ENCODE measurements at places on chromosomes 11 and 22.

- DNase-seq: no peak
These were observed 31.8 kb downstream of the FAM118A start for GRCh38 chr22:45341498-45341897.

- no peak for DNase-seq
These were observed 38.5 kb upstream of the FJX1 start for GRCh38 chr11:35579557-35580396.

DNA sequence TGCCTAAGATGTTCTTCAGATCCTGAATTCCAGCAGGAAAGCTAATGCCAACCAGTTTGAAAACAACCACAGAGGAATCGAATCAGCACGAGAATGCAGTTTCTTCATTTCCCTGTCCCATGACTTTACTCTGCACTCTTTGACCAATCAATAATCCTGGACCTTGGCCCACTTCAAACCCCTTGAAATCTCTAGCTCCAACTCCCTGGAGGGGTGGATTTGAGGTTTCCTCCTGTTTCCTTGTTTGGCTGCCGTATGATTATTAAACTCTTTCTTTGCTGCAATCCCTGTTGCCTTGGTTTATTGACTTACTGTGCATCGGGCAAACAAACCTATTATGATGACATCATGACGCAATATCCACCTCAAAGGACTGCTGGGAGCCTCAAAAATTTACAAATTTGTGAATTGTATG lies 109.3 kb downstream of the FBXO7 start:
- DNase-seq: no peak

DNA sequence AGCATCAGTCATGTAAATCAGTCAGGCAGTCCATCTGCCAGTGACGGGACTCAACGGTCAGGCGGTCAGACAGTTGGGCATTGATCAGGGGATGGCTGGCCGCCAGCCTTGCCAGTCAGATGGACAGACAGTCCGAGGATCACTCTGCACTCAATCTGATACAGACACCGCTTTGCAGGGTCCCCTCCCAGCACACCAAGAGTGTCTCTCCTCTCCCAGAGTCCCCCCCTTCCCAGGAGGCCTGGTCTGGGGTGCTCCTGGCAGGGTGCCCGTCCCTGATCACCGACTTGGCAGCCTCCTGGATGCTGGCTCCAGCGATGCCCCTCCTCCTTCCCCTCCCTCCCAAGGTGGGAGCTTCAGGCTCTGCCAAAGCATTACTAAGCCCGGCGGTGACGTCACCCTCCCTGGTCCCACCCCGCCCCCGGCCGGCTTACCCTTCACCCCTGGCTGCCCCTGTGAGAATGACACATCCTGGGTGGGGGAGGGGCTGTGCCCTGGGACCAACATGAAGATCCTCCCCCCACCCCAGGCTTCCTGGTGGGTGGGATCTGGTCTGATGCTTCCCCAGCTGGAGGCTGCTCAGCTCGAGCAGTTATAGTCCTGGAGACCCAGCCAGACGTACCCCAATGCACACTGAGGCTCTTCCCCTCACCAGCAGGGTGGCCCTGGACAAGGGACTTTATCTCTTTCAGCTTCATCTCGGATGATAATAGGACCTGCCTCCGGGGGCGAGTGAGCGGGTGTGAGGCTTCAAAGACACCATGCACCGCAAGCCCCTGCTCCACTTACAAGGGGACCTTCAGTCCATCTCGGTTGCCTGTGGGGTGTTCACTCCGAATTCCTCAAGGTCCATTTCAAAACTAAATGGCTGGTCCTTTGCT lies 69.2 kb downstream of the CD82 start:
- DNase-seq: peak; percentile 62

GRCh38 chr22:19412478-19412877 lies 19.1 kb downstream of the HIRA start:
- DNase-seq: no peak

GRCh38 chr11:87187930-87188329 lies 150.2 kb downstream of the TMEM135 start:
- DNase-seq: no peak

DNA sequence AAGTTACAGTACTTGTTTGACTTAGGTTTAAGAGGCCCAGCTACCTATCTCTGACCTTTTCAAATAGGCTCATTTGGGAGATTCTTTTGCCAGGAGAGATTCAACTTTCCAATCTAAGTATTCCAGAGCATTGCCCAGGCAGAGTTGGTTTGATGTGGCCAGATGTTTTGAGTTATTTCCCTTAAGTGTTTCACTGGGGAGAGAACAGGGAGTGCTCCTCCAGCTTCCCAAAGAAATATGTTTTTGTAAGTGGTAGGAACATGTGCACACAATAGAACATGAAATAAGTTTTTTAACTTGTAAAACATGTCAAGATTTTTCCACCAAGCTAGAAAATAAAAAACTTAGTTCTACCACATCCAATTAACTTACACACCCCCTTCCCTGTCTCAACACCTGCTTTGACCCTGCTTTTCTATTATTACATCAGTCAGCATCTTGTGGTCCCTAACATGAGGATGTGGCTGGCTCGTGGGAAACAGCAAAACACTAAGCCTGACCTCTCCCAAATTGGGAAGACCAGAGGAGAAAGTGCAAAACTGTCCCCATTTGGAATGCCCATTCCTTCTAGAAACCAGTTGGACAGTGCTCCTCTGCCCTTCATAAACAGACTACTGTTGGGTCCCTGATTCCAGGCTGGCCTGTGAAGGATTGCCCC lies 70.4 kb upstream of the RASSF10 start:
- DNase-seq: no peak

- DNase-seq: no peak
These were observed 14.3 kb downstream of the FXYD6 start for GRCh38 chr11:117862019-117862725.

- DNase-seq: no peak
These were observed 7.1 kb downstream of the SLC1A2 start for GRCh38 chr11:35412285-35412684.
